SJSA1 (cell line): ENCODE measurements at places on chromosomes 12 and 14.

GRCh38 chr12:47328831-47329545, 249.2 kb upstream of the AMIGO2 start:
- no peak for DNase-seq

DNA sequence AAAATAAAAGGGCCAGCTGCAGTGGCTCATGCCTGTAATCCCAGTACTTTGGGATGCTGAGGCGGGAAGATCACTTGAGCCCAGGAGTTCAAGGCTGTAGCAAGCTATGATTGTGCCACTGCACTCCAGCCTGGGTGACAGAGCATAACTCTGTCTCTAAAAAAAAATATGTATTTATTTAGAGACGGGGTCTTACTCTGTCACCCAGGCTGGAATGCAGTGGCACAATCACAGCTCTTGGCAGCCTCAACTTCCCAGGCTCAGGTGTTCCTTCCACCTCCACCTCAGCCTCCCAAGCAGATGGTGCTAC, 179.3 kb upstream of the ATF7IP start:
- DNase-seq = no peak

DNA sequence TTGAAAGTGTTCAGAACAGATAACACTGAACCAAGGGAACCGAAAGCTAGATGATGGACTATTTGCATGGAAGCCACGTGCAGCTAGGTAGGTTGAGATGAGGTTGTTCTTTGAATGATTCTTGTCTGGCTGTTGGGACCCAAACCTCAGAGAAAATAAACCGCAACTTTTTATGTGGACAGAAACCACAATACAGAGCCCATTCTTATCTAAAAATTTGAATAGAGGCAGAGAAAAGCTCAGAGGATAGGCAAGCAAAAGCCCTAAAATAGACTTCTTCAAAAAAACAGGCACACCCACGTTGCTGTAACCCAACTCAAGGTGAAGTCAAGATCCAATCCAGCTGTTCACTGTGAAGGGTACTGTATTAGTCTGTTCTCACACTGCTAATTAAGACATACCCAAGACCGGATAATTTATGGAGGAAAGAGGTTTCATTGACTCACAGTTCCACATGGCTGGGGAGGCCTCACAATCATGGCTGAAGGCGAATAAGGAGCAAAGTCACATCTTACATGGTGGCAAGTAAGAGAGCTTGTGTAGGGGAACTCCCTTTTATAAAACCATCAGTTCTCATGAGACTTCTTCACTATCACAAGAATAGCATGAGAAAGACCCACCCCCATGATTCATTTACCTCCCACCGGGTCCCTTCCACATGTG, 353.8 kb downstream of the AACS start:
- no peak for DNase-seq

DNA sequence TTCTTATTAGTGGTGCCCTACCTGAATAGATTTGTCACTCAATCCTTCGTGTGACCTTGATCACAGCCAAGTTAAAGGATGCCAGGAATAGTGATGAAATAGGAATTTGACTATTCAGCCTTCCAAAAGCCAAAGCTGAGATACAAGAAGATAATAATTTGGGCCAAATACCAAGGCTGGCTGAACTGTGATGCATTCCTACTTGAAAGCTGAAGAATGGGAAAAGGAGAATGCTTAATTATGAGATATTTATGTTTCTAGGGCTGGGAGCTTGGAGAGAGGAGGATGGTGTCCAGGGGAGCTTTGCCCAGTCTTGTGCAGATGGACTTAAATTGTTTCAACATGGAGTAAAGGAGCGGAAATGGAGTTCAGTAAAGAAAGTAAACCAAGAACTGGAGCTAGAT, 5.2 kb downstream of the RNASE7 start:
- no peak for DNase-seq

- no peak for DNase-seq
Measured at GRCh38 chr12:42284876-42285275, 41.0 kb downstream of the ZCRB1 start.

- DNase-seq = no peak
Measured at GRCh38 chr12:96185914-96186313, 8.3 kb upstream of the ELK3 start.

DNA sequence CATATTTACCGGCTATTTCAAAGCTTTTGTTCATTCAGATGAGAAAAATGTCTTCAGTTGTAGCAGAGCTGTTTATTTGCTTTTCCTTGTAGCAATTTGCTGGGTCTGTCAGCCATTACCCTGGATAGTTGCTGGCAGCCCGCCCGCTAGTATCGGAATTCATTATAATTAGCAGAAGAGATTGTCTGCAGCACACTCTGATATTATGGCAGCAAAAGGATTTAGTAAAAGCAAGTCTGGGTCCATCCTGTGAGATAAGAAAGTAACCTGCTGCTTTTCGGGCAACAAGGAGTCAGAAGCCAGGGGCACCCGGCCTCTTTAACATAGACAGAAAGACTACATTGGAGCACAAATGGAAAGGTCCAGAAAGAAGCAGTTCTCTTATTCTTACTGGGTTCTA, 6.1 kb upstream of the SLC35E3 start:
- no peak for DNase-seq

GRCh38 chr12:77442633-77443032, 377.3 kb upstream of the E2F7 start:
- no peak for DNase-seq

- DNase-seq = peak; percentile 81
Measured at GRCh38 chr12:47812797-47813510, 6.7 kb downstream of the HDAC7 start.

DNA sequence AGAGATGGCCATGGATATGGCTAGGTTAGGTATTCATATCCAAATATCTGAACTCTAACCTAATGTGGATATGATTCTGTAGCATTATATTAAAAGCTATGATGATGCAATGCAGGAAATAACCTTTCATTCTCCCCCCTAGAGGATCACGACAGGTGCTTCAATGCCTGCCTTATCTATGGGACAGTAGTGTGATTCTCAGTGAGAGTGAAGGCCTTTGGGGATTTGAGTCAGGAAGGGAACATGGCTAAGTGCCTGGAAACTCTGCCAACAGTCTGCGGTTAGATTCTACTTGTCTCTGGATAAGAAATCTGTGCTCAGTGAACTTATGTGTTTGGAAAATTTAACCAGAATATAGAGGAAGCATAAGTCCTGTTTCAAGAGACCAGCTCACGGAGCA, 81.8 kb downstream of the SLC38A1 start:
- no peak for DNase-seq

DNA sequence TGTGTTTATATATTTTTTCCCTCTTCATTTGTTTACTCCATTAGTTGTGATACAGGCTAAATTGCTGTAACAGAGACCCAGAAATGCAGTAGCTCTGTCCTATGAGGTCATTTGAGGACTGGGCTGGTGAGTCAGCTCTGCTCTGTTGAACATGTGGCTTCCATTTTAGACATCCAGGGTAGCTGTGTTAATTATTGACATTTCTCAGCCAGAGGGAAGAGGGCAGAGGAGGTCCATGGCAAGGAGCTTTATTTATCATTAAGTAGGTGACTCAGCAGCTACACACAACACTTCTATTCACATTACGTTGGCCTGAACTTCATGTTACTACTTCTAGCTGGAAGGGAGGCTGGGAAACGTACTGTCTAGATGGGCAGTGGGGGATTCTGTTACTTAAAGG, 85.4 kb downstream of the PTCSC3 start:
- DNase-seq = peak; percentile 89

DNA sequence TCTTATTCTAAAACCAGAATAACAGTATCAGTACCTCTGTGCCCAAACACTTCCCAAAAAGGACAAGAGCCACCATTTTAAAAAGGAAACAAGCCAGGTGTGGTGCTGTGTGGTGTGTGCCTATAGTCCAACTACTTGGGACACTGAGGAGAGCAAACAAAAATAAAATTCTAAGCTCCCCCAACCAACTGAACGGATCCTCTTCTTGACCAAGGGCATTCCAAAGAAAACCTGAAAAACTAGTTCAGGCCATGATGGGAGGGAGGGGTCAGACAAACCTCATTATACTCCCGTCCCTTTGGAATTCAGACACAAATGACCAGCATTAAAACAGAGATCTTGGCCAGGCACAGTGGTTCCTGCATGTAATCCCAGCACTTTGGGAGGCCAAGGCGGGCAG, 20.5 kb downstream of the SLC11A2 start:
- DNase-seq = no peak

DNA sequence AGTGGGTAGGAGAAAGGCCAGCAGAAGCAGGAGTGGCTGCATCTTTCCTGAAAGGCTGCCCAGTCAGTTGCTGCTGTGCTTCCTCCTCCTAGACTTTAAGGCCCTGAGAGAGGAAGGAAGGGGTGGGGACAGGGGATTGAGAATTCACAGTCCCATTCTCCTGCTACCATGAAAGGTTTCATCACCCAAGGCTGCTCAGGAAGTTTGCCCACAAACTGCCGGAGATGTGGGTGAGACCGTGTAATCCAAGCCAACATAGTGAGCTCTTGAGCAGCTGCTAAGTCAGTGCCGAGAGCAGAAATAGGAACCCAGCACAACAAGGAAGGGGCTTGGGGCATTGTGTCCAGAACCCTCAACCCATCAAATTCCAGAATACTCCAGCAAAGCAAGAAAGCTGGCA, at the start of gene CTSG:
CTSG (minus strand) TSS at position 69 of the 400 bp plus-strand sequence; CDS start at position 42, 27 bp downstream.
- DNase-seq = no peak

DNA sequence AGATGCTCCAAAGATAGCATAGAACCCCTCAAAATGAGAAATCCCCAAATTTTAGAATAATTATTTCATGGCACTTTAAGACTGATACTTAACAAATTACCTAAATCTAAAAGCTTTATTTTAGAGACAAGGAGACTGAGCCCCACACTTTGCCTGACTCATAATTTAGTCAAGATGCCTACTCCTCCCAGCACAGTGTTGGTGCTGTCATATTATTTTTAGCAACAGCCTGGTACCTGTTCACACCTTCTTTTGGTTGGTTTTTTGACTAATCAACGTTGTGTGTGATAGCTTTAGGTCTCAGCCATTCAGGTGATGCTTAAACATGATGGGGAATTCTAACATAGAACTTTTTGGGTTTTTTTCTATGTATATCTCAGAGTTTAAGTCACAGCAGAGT, 120.2 kb downstream of the SEC23A start:
- DNase-seq = no peak

GRCh38 chr14:24506443-24506842, 1.6 kb downstream of the CMA1 start:
- no peak for DNase-seq

DNA sequence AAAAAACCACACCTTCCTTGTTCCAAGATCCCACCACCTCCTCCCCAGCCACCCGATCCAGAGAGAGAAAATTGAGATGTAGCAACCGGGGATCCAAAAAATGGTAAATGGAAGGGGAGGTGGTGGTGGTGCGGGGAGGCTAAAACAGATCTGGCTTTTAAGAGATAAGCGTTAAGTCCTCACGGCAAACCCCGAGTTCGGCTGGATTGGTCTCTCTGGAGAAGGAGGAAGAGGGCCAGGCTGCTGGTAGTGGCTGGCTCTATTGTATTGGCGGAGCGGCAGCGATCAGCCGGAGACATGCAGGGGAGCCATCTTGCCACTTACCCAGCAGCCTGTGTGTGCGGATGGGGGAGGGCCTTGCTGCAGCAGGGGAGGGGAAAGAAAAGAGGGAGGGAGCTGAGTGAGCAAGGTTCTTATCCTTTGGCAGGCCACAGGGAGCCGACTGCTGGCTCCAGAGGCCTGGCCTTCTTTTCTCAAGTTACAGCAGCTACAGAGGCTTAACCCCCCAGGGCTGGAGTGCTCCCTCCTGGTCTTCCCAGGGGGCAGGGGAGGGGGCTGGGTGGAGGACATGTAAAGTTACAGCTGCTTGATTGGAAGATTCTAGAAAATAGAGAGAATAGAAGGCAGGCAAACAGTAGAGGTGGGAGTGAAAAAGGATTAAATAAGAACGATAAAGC, 14.1 kb upstream of the CDH24 start:
- DNase-seq = peak; percentile 83
